ENCODE measurements at places on chromosomes 3 and 15.

GRCh38 chr15:25740383-25741255 is 122.5 kb downstream of the ATP10A start:
- no peak for DNase-seq

- no peak for DNase-seq
Observed at GRCh38 chr3:186969607-186970006, 39.3 kb downstream of the ST6GAL1 start.

DNA sequence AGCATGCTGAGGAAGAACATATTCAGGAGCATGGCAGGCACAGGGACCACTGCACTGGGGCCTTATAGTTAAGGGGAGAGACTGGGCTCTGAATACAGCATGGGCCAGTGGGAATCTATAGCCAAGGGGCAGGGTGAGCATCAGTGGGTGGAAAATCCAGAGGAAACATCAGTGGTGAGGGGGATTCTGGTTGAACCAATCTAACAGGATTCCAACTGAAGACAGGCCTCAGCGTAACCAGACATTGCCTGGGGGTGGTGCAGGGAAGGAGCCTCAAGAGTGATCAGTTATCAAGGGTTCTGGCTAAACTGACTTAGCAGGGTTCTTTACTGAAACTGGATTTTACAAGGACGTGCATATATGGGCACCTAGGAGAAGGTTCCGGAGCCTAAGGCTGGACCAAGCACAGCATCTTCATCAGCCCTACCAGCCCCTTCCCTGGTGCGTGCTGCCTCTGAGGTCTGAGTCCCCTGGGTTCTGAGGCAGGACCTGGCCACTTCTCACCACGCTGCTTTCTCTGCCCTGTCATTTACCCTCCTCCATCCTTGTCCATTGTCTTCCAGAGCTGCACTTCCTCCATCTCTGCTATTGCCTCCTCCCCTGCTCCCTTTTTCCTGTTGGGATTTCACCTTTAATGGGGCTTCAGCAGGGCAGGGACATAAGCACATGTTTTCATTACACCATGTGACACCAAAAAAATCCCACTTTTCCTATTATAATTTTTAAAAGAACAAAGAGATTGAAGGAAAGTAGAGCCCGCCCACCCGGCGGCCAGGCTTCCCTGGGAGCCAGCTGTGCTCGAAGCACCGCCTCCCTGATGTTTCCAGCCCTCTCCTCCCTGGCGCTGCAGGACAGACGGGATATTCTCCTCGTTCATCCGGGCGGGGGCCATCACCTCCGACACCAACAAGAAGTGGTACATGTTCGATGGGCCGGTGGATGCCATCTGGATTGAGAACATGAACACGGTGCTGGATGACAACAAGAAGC is 52.1 kb downstream of the DNAH1 start:
- DNase-seq = no peak

- no peak for DNase-seq
Observed at GRCh38 chr3:158165730-158166129, 55.8 kb downstream of the RSRC1 start.

DNA sequence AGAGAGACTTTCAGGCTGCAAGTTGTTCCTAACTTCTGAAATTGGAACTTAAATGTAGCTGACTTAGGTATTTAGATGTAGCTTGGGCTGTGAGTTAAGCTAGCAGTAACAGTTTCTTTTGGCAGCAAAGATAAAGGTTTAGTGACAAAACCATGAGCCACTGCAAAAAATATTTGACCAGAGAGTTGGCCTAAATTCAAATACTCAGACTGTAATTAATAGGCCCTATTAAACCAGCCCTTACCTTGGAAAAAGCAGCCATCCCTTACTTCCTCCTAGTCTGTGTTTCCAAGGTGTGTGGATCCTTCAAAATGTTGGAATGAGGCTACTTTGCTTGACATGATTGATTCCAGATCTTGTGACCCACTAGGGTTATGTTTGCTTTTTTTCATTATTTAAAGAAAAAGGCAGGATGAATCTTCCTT is 8.2 kb downstream of the TPM1 start:
- no peak for DNase-seq

DNA sequence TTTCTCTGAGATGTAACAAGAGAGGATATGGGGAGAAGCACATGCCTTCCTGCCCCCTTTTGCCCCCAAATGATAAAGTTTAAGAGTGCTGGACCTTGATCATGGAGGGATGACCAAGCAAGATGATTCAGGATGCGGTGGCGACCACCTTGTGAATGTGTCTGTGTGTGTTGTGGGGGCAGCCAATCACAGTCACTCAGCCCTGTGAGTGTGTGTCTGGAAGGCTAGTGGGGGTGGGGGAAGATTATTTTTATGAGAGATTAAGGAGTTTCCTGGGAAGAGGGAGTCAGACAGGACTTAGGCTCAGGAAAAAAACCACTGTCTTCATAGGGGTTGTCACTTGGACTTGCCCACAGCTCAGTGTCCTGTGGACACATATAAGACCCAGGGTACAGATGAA is 57.8 kb upstream of the KY start:
- DNase-seq = no peak

GRCh38 chr3:151476344-151477018 is 15.6 kb upstream of the IGSF10 start:
- DNase-seq = no peak

DNA sequence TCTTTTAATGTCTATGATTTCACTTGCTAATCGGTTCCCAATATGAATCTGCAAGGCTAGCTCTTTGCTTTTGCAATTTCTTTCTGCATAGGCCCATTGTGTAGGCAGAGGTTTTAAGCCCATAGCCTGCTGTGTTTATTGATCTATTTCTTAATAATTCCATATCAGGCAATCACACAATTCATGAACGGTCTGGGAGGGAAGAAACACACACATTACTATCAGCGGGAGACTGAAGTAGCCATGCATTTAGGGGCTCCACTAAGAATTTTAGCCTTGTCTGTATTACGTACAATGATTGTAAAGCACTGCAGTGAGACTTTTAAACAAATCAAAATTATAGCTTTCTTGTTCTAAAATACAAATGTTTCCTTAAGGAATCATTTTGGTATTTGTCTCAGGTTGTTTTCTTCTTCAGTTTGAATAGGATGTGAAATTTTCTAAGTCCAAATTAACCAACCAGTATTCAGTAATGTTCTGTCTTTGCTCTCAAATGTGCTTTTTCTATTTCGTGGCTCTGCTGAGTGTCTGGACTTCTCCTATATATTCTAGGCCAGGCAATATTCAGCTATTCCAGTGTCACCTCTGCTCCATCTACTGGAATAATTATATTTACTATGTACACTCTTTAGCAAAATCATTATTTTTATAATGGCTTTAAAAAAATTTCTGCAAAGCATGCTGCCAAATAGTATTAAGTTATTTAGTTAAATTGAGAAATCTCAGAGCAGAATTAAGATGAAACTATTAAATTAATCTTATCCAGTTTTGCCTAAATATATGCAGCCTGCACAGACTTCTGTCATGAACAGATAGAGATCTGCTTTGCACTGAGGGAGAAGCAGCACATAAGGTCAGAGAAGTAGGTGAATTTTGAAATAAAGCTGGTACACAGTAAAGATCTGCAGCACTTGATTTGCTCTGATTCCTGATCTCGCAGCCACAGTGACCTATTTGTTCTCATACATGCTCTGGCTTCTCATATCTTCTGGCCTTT is 103.0 kb upstream of the NAALADL2 start:
- no peak for DNase-seq

DNA sequence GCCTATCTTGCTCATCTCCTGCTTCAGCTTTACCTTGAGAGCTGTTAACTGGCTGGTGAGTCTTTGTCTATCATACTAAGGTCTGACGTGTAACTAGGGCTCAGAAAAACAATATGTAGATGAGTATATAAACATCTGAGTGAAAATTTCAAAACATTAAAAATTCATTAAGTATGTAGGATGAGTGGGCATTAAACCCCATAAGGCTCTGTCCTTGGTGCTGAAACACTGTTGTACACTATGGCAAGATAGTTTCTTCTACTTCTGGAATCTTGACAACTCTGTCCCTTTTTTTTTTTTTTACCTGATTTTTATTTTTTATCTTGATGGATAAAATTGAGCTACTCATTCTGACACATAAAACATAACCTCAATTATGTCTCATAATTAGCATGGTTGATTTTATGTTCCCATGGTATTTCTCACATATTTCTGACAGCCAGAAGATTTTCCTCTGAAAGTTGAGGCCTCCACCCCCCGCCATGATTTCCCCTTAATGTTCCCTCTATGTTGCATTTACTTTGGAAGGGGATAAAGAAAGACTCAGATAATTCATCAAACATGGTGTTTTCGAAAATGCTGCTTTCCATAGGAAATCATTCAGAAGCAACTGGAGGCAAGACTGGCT is 54.3 kb downstream of the DGKG start:
- DNase-seq = no peak

- DNase-seq = no peak
Observed at GRCh38 chr3:4506559-4507023, 13.4 kb downstream of the ITPR1 start.
